Bladder microvascular endothelial cell (primary cell): ENCODE measurements at places on chromosomes 6 and 20. TPM values are rescaled to one million over a fixed set of nuclear protein-coding genes. Genes with fewer than 3 reads are reported as not detected.

The SNAP25 gene
- total RNA-seq = 0.25 and 0.32 TPM in 2 replicates

The RNF39 gene
- not detected in 2 replicates for total RNA-seq

The CENPW gene
- 4.7 and 17.5 TPM in 2 replicates for total RNA-seq

The FOXF2 gene
- total RNA-seq = not detected in 2 replicates

The ZBTB22 gene
- 13.4 and 21.8 TPM in 2 replicates for total RNA-seq

The PACSIN1 gene
- not detected in 2 replicates for total RNA-seq

The C20orf141 gene
- total RNA-seq = not detected in 2 replicates

The HFE gene
- total RNA-seq = 2.6 and 3.6 TPM in 2 replicates

The ZSCAN23 gene
- total RNA-seq = 1.5 TPM in 2 replicates

The CLPSL1 gene
- total RNA-seq = not detected in 2 replicates
